ENCODE measurements at places on chromosomes 16 and 17.

DNA sequence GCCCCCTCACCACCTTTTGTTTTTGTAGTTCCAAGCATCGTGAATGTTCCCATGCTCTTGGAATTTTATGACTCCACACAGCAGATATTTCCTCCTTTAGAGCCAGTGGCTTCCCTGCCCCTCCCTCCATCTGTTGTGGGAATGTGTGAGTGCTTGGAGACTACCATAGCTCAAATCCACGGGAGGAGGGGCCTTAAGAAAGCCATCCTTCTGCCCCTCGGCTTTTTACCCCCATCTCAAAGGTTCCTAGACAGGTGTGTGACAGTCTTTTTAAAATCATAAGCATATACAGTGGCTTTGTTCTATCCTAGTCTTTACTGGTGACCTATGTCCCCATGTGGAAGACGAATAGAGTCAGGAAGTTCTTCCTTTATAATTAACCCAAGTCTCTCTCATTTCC, 47.2 kb downstream of the YPEL2 start:
- DNase-seq = no peak

DNA sequence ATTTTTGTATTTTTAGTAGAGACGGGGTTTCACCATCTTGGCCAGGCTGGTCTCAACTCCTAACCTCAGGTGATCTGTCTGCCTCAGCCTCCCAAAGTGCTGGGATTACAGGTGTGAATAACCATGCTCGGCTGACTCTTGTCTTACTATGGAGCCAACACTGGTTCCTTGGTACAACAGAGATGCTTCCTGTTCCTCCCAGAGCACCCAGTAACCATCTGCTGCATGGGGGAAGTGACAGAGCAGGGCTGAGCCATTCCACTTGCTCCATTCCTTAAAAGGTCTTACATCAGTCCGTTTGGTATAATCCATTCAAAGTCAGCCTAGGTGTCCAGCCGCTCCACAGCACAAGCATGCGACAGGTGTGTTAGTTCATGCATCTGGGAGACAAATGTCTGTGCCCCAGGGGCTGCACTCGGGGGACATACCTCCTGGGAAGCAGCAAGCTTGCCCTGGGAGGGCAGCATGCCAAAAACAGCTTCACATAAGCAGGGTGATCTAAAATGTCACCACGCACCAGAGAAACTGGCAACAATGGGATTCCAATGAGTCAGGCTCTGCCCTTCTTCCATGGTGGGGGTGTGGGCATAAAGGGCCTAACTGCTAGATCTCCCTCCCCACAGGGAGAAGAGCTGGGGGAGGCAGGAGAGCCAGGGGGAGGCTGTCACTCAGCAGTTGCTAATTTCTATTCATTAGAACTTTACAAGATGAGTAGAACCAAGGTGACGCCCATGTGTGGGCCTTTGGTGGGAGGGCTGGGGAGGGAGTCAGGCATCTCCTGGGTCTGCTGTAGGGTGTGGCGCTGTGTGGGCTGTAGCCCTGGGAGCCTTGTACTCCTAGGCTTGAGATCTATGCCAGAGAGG, 35.5 kb downstream of the PIPOX start:
- DNase-seq = no peak

DNA sequence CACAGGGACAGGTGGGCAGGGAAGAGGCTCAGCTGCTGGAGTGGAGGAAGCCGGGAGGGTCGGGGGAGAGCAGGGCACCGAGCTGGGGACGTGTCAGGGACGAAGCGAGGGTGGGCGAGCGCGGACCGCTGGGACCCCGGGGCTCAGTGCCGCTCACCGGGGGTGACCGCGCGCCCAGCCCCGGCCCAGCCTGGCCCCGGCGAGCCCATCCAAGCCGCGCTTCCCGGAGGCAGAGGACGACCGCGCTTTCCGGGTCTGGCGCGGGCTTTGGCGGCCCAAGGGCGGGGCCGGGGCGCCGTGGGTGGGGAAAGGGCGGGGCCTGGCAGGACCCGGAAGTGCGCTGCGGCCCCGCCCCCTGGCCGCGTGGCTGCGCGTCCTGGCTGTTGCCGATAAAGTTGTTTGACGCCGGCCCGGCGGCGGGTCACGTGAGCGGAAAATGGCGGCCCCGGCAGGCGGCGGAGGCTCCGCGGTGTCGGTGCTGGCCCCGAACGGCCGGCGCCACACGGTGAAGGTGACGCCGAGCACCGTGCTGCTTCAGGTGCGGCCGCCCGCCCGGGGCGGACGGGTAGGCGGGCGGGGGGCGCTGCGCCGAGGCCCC, at the start of gene ASPSCR1:
Gene ASPSCR1, plus strand, starts transcription at position 419 of the 598 bp plus-strand sequence. Its CDS starts 18 bp downstream, at position 437.
- DNase-seq = peak; percentile 89

GRCh38 chr16:9908613-9909012, 273.6 kb downstream of the GRIN2A start:
- no peak for DNase-seq

DNA sequence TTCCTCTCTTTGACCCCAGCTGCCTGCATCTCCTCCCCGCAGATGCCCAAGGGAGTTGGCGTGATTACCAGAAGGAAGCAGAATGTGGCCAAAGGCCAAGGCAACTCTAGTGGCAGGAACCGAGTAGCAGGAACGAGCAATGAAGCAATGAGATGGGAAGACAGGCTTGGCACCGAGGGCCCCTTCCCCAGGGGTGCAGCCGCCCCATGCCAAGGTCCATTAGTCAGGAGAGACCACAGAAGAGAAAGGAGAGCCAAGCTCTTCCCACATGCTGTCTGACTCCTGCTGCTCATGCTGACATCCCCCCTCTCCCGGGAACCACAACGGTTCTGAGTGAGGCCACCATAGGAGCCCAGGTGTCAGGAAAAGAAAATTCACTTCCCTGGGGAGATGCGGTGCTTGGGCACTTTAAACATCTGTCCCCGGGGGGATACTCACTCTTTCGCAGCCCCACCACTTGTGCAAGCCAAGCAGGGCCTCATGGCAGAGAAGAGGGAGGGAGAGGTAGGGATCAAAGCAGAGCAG, 67.4 kb downstream of the MYO18A start:
- no peak for DNase-seq

DNA sequence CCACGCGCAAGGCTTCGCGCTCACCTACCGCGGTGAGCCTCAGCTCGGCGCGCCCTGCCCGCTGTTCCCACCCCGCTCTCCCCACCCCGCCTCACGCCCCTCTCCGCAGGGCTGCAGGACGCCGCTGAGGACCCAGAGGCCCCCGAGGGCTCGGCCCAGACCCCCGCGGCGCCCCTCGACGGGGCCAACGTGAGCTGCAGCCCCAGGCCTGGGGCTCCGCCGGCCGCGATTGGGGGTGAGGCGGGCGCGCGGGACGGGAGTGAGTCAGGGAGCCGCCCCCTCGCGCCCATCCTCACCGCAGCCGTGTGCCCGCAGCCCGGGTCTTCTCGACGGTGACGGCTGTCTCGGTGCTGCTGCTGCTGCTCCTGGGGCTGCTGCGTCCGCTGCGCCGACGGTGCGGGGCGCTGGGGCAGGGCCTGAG, 1.9 kb upstream of the PAQR4 start:
- DNase-seq = no peak

GRCh38 chr17:34291721-34292348, 6.3 kb downstream of the CCL11 start:
- no peak for DNase-seq

- DNase-seq = no peak
Measured at GRCh38 chr17:46157443-46158062, 35.7 kb downstream of the KANSL1 start.

GRCh38 chr17:75727391-75727790, 6.1 kb downstream of the ITGB4 start:
- no peak for DNase-seq

GRCh38 chr16:86324320-86324719, 186.0 kb upstream of the FOXF1 start:
- no peak for DNase-seq

DNA sequence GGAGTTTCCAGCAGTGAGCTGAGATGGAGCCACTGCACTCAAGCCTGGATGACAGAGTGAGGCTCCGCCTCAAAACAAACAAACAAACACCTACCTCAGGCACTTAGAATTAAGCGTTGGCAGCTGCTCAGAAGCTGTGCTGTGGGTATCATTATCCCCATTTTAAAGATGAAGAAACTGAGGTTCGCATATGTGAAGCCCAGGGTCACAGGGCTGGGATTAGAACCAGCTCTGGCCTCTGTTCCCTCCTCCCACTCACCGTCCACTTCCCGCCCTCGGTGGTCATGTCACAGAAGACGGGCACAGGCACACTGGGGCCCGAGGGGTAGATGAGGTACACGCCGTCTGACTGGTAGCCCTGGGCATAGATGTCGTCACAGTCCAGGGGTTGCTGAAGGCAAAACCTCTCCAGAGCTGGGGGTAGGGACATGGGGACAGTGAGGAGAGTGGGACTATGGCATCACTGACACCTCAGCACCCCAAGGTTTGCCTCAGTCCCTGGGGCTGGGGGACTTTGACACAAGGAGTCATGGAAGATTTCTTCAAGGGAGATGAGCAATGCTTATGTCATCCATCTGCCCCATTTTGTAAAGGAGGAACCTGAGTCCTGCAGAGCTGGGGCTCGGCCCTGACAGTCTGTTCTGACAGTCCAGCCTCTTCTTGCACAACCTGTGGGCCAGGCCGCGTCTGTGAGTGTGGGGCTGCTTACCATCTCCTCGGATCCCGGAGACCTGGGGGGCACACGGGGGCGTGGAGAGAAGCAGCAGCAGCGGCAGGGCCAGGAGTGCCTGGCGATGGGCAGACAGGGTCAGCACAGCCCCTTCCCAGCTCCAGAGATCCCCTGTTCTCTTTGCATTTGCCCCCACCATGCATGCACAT, 700 bp downstream of the MFAP4 start:
- no peak for DNase-seq

DNA sequence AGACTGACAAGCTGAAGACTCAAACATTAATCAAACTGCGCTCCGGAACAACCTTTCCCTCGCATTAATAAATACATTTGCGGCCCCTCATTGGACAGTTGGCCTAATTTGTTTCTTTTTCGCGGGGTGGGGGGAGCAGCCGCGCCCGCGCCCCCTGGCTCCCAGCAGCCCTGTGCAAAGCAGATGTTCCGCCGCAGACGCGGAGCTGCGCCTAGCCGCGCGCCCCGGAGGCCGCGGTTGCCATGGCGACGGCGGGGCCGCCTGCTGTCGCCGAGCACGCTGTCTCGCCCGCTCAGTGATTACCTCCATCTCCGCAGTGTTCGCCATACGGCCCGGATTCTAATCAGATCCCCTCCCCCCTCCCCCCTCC, 25.5 kb downstream of the COPZ2 start:
- DNase-seq = peak; percentile 61

GRCh38 chr17:36613155-36613554, 11.8 kb downstream of the MRM1 start:
- no peak for DNase-seq

DNA sequence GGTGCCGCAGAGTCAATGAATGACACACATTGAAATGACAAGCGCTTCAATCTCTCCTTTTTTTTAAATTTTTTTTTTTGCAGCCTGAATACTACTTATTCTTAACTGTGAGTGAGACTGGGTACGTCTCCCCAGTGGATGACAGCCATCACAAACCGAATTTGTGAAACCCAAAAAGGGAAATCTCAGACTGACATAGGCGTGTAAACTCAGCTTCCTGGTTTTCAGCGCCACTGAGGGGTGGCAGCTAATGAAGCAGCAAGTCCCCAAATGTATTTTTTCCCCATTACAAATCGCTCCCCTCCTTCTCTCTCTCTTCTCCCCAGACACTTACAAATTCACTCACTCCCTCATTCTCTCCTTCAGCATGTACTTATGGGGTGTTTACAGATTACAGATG, 196.0 kb downstream of the MAF start:
- DNase-seq = no peak

GRCh38 chr17:63407741-63408330, 38.3 kb downstream of the CYB561 start:
- no peak for DNase-seq

GRCh38 chr17:80408872-80409271, 6.1 kb upstream of the ENDOV start:
- no peak for DNase-seq

DNA sequence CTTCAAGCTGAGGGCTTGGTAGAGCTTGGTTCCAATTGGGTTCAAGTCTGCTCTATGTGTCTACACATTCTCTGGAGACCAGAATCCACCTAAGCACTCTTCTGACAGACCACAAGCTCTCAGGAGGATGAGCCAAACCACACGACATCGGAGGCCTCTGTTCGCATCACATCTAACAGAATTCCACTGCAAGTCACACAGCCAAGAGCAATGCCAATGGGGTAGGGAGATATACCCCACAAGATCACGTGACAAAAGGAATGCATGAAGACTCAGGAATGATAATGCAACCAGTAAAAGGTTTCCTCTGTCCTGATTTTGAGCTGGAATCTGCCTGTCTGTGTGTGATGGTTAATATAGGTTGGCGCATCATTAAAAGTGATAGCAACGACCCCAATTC, 46.6 kb upstream of the RPL38 start:
- DNase-seq = no peak

- DNase-seq = no peak
Measured at GRCh38 chr16:10641953-10642949, 52.5 kb downstream of the TEKT5 start.

- DNase-seq = no peak
Measured at GRCh38 chr16:48597563-48598387, 12.2 kb downstream of the N4BP1 start.

- peak; percentile 21 for DNase-seq
Measured at GRCh38 chr17:7262935-7263800, 890 bp upstream of the CLDN7 start.

DNA sequence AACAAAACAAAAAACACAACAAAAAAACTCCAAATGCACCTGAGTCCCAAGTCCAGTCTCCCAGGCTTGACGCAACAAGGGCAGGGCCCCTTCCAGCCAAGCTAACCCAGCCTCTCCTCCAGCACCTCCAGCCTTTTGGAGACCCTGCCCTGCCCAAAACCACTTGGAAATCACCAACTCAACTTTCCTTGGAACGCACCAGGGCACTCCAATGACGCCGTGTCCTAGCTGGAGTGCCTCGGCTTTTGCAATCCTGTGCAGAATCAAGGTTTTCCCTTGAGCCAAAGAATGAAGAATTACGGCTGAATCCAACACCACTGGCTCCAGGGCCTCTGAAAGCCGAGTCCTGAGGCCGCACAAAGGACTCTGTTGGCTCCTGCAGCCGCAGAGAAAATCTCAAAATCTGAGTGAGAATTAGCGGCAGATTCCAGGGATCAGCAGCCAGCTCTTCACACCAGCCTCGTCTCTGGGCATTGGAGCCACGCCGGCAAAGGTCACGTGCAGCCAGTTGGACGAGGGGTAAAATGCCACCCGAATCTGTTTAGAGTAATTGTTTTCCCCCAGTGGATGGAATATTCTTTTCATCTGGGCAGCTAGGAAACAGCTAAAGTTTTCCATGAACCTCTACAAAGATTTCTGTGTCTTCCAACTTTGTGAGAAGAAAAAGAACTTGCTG, 9.7 kb upstream of the BAIAP2 start:
- DNase-seq = no peak

- DNase-seq = no peak
Measured at GRCh38 chr17:61464843-61465180, 12.6 kb downstream of the TBX4 start.

- DNase-seq = no peak
Measured at GRCh38 chr16:9039210-9039609, 52.2 kb upstream of the HAPSTR1 start.

- no peak for DNase-seq
Measured at GRCh38 chr16:12256921-12257320, 280.4 kb downstream of the SNX29 start.

- DNase-seq = no peak
Measured at GRCh38 chr16:30740364-30741251, 7.6 kb upstream of the PHKG2 start.
